ENCODE measurements at places on chromosomes 7 and 10. TPM values are rescaled to one million over a fixed set of nuclear protein-coding genes. Genes with fewer than 3 reads are reported as not detected.

- no peak for DNase-seq
- no peaks in the 10 kb centered on the region for H3K36me3 ChIP-seq
- no peaks in the 10 kb centered on the region for H3K27me3 ChIP-seq
- no peak overlapping the region for H3K4me3 ChIP-seq
- H3K27ac ChIP-seq: no peak overlapping the region
These were observed 245.3 kb downstream of the NSUN6 start for GRCh38 chr10:18406136-18406535.

DNA sequence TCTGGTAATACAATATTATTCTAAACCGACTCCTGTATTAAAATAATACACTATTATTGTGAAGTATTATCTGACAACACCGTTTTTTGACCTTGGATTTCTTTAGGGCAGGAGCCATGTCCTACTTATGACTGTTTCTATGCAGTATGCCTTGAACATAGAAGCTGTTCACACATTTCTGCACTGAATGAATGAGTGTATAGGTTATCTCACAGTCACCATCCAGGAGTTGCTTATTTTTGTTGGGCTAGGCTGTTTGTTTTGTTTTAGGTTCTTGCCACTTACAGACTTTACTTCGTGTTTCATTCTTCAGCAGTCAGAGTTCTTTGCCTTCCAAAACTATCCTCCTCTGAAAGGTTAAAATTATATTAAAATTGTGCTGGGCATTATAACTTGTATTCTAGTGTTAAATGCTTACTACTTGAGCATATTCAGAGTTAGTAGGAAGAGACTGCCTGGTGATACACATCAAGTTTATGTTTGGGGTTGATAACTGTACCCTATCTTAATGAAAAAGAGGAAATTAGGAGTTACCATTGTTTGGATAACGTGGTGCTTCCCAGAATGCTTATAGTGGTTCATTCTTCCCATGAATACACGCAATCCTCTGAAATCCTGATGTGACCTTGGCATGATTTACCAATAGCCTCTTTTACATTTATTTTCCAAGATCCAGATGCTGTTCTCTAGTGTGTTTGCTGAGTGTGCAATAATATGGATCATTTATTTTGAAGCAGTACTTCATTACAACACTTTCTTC is 1.7 kb downstream of the RALA start:
- no peaks in the 10 kb centered on the region for H3K36me3 ChIP-seq
- peak overlapping the region; percentile 97 for H3K4me3 ChIP-seq
- H3K4me1 ChIP-seq: peaks cover 24% of the 10 kb centered on the region
- DNase-seq: no peak

- H3K4me3 ChIP-seq: no peak overlapping the region
- no peaks in the 10 kb centered on the region for H3K36me3 ChIP-seq
- H3K27me3 ChIP-seq: no peaks in the 10 kb centered on the region
- no peak for DNase-seq
- no peak overlapping the region for H3K27ac ChIP-seq
- no peaks in the 10 kb centered on the region for H3K4me1 ChIP-seq
These were observed 198.5 kb upstream of the KCTD7 start for GRCh38 chr7:66430164-66430545.

DNA sequence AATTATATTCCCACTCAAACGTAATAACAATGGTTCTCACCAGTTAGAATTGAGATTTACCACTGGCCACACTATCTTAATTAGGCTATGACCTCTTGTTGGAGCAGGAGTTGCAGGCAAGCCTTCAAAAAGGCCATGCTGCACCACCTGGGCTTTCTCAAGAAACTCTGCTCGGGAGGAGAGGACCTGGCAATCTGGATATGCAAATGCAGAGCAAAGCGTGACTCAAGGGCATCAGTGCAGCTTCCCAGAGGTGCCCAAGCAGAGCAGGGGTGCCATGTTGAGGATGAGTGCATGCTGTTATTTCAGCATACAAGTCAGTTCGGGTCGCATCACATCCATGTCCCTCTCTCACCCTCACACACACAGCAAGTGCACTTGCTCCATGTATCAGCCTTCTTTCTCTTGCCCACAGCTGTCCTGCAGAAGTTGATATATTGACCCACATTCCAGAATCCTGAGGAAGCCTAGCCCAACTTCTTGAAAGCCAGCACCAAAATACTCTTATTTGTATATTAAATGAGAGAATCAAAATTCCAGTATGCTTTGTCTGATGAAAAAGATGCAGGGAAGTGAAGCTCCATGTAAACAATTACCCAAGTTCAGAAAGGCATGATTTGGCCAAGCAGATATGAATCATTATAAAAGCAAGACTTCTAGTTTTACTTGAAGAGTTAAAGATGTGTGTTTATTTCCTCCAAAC is 55.7 kb upstream of the IL6 start:
- peak overlapping the region; percentile 3 for H3K4me3 ChIP-seq
- no peaks in the 10 kb centered on the region for H3K36me3 ChIP-seq
- DNase-seq: no peak

GRCh38 chr7:140657891-140658290 is 14.9 kb upstream of the ADCK2 start:
- DNase-seq: no peak
- H3K27ac ChIP-seq: no peak overlapping the region
- H3K36me3 ChIP-seq: no peaks in the 10 kb centered on the region
- peaks cover 15% of the 10 kb centered on the region for H3K4me1 ChIP-seq
- no peak overlapping the region for H3K4me3 ChIP-seq
- no peaks in the 10 kb centered on the region for H3K27me3 ChIP-seq

DNA sequence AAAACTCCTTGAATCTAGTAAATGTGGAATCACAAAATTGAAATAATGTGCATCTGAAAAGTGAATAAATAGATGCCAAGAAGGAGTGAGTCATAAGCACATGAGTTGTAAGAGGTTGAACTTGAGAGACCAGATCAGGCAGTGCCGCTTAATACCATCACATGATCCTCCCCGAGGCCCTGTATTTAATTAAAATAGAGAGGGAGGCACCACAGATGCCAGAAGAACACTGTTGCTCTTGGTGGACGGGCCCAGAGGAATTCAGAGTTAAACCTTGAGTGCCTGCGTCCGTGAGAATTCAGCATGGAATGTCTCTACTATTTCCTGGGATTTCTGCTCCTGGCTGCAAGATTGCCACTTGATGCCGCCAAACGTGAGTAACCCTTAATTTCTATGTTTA is at the start of gene GPNMB:
Gene GPNMB (plus strand): TSS at position 221 of the 400 bp plus-strand sequence. CDS start 83 bp downstream, at position 304.
- DNase-seq: no peak
- peaks cover 32% of the 10 kb centered on the region for H3K27me3 ChIP-seq
- peaks cover 12% of the 10 kb centered on the region for H3K4me1 ChIP-seq

DNA sequence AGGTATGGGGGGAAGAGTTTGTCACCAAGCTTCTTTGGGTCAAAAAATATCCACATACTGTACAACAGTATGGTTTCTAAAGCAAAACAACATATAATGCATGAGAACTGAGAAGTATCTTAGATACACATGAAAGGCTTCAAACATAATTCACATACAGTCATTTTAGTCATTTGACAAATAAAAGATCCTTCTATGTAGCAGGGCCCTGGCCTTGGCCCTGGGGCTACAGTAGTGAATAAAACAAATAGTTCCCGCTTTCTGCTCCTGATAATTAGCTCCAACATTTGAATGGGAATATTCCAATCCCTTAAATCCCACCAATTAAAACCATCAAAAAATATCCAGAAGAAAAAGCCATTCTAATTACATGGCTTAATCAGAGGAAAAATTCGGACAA is 51.3 kb downstream of the MALSU1 start:
- no peak overlapping the region for H3K4me3 ChIP-seq
- no peaks in the 10 kb centered on the region for H3K27me3 ChIP-seq
- no peaks in the 10 kb centered on the region for H3K36me3 ChIP-seq

DNA sequence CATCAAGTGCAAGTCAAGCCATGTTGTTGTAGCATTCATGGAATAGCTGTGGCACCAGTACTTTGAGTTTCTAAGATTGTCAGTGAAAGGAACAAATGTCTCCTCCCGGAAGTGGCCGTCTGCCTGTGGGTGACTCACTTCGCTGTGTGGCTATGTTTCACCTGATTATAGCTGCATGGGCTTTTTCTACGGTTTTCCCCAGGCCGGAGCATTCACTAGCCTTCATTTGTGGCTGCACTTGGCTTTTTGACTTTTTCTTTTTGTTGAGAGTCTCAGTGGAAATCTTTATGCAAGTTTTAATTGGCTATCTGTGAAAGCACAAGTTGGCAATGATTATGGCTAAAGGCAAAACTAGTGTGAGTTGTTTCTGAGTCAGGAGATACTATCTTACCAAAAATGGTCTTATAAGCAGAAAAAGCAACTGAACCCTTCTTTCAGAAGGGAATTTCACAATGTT is 35.0 kb downstream of the SRI start:
- H3K4me1 ChIP-seq: no peaks in the 10 kb centered on the region
- H3K27ac ChIP-seq: no peak overlapping the region
- no peaks in the 10 kb centered on the region for H3K27me3 ChIP-seq
- no peaks in the 10 kb centered on the region for H3K36me3 ChIP-seq
- no peak for DNase-seq

- no peak for DNase-seq
- H3K4me1 ChIP-seq: no peaks in the 10 kb centered on the region
- no peaks in the 10 kb centered on the region for H3K36me3 ChIP-seq
- no peak overlapping the region for H3K27ac ChIP-seq
- no peaks in the 10 kb centered on the region for H3K27me3 ChIP-seq
- no peak overlapping the region for H3K4me3 ChIP-seq
These were observed 34.9 kb downstream of the FRMPD2 start for GRCh38 chr10:48239618-48240017.

DNA sequence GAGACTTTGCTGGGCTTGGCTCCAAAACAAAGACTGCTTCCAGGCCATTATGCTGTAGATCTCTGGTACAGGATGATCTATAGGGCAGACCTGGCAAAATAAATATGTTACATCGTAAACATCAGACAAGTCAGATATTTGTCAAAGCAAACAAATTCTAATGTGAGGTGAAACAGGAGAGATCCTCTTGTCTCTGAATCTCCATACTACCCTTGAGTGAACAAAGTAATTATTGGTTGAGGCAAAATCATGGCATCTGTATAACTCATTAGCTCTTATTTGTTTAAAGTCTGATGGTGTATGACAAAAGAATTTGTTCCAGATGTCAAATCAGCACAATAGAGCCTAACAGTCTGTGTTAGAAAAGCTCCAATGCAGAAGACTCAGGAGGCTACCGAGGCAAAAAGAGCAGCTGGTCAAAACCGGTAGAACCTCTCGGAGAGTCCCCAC is 1291.5 kb downstream of the TYW1 start:
- no peaks in the 10 kb centered on the region for H3K4me1 ChIP-seq
- H3K4me3 ChIP-seq: no peak overlapping the region
- no peaks in the 10 kb centered on the region for H3K36me3 ChIP-seq
- no peak overlapping the region for H3K27ac ChIP-seq
- no peak for DNase-seq

GRCh38 chr10:75640381-75640780 is 209.0 kb downstream of the LRMDA start:
- no peak for DNase-seq
- no peaks in the 10 kb centered on the region for H3K27me3 ChIP-seq
- H3K27ac ChIP-seq: no peak overlapping the region

DNA sequence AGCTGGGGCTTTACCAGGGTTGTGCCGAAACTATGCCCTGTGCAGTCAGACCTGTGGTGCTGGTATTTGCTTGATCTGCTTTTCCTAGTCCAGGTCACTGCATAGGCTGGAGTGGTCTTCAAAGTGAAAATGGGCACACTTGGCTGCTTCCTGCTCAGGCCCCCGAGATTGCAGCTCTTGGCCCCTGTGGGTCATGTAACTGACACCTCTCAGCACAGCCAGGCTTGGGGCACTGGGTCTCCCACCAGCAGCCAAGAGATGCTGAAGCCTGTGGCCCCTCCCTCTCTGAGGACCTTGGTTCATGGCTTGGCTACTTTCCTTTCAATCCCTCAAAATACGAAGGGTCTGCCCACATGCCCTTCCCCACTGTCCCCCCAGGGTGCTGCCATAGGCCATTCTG is 33.7 kb downstream of the PDIA4 start:
- DNase-seq: no peak
- no peaks in the 10 kb centered on the region for H3K27me3 ChIP-seq
- H3K4me1 ChIP-seq: no peaks in the 10 kb centered on the region
- H3K36me3 ChIP-seq: no peaks in the 10 kb centered on the region
- no peak overlapping the region for H3K4me3 ChIP-seq
- H3K27ac ChIP-seq: no peak overlapping the region

DNA sequence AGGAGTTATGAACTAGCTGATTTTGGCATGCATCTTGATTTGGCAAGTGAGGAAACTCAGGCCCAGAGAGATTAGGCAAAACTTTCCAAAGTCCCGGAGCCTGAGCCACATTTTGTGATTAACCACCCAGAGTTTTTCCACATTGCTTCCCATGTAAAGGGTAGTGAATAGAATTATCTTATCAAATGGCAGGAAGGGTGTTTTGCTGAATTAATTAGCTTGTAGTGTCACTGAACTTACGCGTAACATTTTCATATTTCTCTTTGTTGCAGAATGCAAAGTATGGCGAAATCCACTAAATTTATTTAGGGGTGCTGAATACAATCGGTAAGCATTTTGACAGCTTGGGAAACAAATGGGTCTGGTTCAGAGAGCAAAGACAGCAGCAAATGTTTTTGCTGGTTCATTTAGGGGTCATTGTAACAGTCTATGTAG is 176.2 kb downstream of the ST7 start:
- no peaks in the 10 kb centered on the region for H3K27me3 ChIP-seq
- no peak overlapping the region for H3K27ac ChIP-seq
- H3K4me3 ChIP-seq: no peak overlapping the region
- no peak for DNase-seq

DNA sequence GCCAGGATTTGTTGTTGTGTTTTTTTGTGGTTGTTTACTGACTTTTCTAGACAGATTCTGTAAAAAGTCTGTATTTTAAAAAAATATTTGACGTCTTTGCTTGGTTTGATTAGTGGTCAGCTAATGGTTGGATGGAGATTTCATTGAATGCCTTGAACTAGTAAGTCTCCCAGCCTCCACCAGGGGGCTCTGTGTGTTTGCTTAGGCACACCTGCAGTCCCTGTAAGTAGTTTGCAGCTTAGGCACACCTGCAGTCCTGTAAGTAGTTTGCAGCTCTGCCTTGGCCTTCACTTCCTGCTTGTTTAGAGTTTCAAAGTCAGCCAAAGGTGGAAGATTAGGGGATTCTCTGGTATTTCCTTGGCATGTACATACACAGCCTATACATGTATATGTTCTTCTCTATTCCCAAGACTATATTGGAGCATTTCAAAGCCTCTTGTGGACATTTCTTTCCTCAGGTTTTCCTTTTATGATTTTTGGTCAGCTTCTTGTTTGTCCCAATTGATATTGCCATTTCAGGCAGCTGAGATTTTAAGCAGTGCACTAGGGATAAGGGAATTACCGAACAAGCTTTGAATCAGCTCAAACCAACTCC is 101.6 kb downstream of the CCSER2 start:
- H3K4me1 ChIP-seq: no peaks in the 10 kb centered on the region
- no peak overlapping the region for H3K4me3 ChIP-seq
- peaks cover 3% of the 10 kb centered on the region for H3K36me3 ChIP-seq
- no peak overlapping the region for H3K27ac ChIP-seq

CCL26 gene
- not detected for total RNA-seq

RPP30 gene
- total RNA-seq: 41.7 TPM
